ENCODE measurements at places on chromosomes 2 and 18.
A peak's percentile ranks its signal among the peaks of the same experiment; 100 is the strongest.

DNA sequence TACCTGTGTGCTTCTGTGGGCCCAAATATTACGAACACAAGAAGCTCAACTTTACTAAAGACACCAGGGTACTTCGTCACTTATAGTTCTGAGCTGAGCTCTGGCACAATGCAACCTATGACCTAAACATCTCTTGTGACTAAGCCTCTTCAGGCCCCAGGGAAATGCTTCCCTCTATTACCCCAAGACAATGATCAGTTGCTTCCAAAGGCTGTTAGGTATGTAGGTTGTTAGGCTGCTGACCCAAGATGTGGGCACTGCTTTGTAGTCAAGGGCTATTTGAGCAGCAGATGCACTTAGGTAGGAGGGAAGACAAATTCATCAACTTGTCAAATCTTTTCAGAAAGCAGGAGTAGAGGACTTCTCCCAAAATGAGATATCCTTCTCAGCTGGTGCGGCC, 640.1 kb downstream of the EPHA4 start:
- no peak for DNase-seq

- DNase-seq: no peak
These were observed 36.3 kb downstream of the TPRKB start for GRCh38 chr2:73700661-73701447.

DNA sequence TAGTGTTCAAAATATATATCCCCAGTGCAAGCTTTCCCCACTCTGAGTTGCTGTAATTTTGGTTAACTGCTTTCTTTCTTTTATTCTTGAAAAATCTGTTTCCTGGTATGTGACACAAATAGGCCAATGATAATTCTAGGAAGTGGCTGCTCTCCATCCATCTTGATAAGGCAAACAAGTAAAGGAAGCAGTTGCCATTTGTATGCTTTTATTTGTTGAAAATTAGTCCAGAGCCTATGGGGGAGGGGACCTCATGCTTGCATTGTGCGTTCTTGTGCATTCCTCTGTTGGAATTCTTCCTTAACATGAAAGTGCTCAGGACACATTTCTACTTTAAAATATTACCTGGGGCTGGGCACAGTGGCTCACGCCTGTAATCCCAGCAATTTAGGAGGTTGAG, 111.2 kb upstream of the FSHR start:
- no peak for DNase-seq

GRCh38 chr2:181076658-181077057, 96.3 kb downstream of the UBE2E3 start:
- DNase-seq: no peak

GRCh38 chr18:58779529-58779928, 85.1 kb upstream of the ZNF532 start:
- no peak for DNase-seq

DNA sequence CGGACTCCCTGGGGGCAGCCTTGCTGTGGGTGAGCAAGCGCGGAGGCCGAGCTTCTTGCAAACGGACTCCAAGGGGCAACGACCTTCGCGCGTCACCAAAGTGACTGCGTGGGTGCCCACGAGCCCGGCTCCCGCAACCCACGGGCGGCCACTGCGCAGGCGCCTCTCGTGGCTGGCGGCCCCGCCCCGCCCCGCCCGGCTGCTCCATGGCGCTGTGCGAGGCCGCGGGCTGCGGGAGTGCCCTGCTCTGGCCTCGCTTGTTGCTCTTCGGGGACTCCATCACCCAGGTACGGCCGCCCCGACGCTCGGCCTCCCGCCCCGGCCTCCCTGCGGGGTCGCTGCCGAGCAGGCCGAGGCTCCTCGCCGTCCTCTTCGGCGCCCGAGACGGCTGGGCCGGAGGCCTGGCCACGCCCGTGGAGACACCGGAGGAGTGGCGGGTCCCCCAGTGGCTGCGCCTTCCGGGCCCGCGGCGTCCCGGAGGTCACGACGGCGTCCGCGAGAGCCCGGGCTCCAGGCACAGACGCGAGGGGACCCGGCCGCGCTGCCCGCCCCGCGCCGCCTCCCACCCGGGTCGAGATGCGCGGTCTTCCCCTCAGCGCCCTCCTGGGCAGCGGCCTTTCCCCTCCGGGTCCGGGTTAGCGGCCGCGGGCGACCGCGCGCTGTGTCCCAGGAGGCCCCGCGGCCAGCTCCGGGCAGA, at the start of gene IAH1:
Gene IAH1, plus strand, starts transcription at position 191 of the 697 bp plus-strand sequence. Its CDS starts 16 bp downstream, at position 207.
- DNase-seq: peak; percentile 35

DNA sequence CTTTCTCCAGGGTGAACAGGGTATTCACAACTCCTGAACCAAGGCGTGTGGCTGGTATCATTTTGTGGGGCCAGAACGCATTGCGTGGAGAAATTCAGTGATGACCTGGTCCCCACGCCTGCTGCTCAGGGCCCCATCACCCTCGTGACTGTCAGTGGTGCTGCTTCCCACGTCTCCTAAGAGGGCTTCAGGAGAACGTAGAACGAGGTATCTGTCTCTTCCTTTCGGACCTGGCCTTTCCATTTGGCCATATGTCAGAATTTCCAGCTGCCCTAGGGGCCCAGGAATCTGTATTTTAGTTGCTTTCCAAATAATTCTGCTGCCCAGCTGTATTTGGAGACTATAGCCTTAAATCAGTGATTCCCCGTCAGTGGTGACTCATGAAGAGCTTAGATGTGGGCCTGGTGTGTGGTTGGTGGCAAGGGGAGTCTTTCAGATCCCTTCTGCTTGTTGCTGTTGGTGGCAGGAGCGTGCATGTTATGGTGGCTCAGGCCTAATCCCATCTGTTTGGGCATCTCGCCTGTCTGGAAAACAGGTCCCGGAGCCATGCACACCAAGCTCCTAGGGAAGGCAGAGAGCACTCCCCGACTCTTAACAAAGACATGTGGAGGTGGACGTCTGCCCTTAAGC, 56.4 kb downstream of the NPAS2 start:
- peak; percentile 14 for DNase-seq

GRCh38 chr2:129881786-129882396, 97.6 kb upstream of the RAB6C start:
- DNase-seq: no peak

DNA sequence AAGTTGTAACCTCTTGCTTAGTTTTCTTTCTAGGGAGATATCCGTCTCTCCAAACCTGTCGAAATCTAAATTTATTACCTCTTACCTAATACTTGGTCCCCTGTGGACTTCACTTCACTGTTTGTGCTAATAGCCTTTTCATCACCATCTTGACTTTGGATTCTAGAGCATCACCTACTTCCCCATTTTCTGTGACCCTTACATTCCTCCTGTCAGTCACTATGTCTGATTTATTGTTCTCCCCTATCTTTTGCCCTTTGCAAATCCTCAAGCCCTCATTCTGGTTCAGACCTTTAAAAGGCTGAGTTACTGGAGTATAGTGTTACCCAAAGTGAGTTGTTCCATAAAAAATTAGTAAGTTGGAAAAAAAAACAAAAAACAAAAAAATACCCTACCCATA, 7.5 kb downstream of the MYO1B start:
- no peak for DNase-seq

GRCh38 chr18:58674863-58675472, 3.7 kb downstream of the MALT1 start:
- no peak for DNase-seq

DNA sequence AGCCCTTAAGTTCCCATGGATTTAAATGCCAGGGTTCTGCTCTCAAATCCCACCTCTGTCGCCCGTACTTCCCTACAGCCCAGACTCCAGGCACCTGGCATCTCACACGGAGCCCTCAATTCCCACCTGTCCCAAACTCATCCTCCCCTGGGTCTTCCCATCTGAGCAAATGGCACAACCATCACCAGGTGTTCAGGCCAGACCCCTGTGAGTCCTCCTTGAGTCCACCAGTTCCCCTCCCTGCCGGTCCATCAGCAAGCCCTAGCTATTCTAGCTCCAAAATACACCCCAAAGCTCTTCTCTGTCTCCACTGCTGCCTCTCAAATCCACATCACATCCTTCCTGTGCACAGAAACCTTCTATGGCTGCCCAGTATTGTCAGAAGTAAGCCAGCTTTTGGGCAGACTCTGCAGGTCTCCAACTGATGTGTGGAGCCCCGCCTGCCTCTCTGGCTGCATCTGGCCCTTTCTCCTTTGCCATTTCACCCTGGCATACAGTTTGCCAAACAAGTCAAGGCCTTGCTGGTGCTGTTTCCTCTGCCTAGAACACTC, 67.7 kb downstream of the DNMT3A start:
- no peak for DNase-seq

GRCh38 chr2:151269798-151270568, 8.3 kb upstream of the RBM43 start:
- no peak for DNase-seq

DNA sequence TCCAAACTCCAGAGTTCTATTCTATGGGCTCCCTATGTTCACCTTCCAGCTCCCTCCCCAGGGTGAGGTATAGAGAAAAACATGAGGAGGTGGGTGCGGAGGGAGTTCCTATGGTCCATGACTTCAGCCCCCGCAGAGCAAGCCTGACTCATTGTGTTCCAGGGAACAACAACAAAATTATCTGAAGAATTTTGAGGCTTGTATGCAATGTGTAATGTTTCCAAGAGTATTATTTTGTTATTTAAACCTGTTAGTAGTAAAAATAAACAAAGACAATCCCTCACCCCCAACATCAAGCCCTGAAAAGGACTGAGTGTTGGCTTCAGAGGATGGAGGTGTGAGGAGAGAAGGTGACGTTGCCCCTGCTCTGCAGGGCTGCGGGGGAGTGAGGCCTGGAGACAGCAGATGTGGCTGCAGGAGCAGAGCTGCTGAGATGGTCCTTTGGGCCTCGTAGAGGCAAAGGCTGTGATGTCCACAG, 29.0 kb downstream of the LAMA3 start:
- no peak for DNase-seq

GRCh38 chr18:4586731-4587130, 131.6 kb upstream of the DLGAP1 start:
- DNase-seq: no peak

DNA sequence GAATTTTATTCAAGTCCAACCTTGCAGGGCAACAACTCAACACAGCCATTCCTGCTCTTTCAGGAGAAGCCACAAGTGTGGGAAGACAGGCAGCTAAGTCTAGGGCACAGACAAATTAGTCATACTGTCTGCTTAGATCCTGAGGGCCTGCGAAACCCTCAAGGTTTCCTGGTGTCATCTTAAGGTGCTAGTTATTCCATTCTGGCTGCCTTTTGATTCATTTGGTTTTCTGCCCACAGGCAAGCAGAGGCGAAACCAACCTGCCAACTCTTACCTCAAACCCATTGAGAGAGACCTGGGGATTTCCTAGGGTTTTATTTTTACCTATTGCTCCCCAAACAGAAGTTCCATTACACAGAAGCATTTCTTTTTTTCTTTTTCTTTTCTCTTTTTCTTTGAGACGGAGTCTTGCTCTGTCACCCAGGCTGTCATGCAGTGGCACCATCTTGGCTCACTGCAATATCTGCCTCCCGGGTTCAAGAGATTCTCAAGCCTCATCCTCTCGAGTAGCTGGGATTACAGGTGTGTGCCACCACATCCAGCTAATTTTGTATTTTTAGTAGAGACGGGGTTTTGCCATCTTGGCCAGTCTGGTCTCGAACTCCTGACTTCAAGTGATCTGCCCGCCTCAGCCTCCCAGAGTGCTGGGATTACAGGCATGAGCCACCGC, 23.7 kb upstream of the SCYGR1 start:
- peak; percentile 54 for DNase-seq

- DNase-seq: no peak
These were observed 821 bp upstream of the EML6 start for GRCh38 chr2:54722641-54723040.

- DNase-seq: no peak
These were observed 23.2 kb upstream of the STPG4 start for GRCh38 chr2:47178341-47178740.

- no peak for DNase-seq
These were observed 61.6 kb upstream of the RAB27B start for GRCh38 chr18:54766634-54767033.

GRCh38 chr2:121570036-121570666, 39.5 kb downstream of the RNU4ATAC start:
- no peak for DNase-seq

DNA sequence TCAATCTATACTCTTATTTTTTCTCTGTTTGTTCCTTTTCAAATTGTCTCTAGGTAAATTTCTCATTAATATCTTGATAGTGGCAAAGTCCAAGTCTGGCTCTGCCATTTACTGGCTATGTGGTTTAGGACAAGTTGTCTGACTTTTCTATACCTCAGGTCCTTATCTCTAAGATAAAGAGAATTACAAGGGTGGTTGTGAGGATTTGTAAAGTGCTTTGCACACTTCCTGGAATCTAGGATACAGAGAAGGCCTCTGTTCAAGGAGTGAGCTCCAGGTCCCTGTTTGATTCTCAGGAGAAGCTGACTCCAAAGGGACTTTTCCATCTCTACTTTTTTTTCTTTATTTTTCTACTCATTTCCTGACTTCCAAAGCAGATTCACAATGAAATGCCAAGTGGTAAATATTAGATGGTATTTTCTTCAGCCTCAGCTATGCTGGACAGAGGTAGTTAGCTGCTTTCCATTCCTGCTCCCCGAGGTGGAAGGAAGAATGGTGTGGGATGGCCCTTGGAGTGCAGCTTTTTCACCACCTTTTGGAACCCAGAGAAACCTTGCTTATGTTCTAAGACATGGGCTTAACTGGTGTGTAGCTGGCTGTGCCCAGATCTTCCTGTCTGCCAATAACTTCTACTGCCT, 90.5 kb downstream of the GALNT1 start:
- no peak for DNase-seq

DNA sequence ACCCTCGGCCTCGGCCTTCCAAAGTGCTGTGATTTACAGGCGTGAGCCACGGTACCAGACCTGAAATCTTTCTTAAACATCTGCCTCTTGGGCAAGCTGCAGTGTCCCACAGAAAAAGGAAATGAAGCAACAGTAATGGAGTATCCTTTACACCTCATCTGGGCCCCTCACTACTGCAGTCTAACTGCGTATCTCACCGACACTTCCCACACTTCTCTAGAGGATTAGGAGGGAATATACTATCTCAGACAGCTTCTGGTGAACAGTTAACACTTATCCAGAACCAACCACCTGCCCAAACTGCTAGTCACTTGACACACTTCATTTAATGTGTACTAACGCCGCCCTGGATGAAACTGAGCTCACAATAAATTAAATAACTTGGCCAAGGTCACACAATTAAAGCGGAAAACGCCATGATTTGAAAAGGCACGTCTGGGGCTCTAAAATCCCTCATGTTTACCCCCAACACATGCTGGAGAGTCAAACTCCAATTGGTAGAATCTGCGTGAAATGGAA, 993 bp downstream of the COX7A2L start:
- no peak for DNase-seq

- no peak for DNase-seq
These were observed 28.8 kb downstream of the SH3BP4 start for GRCh38 chr2:234980451-234981187.

GRCh38 chr2:74441690-74442482, at the start of gene RTKN:
TSS of gene RTKN (minus strand) at chr2:74441937. CDS start at chr2:74441816, 121 bp downstream.
- DNase-seq: no peak

GRCh38 chr2:206481056-206481455, 37.7 kb downstream of the ADAM23 start:
- no peak for DNase-seq

GRCh38 chr2:70890469-70891065, 45.1 kb upstream of the ATP6V1B1 start:
- DNase-seq: no peak

- no peak for DNase-seq
These were observed 1256.7 kb upstream of the NRXN1 start for GRCh38 chr2:52288596-52288995.

GRCh38 chr2:65413610-65414009, 18.8 kb downstream of the SPRED2 start:
- DNase-seq: no peak

- DNase-seq: peak; percentile 43
These were observed 13.2 kb downstream of the SERPINE2 start for GRCh38 chr2:224025874-224026273.
